NCI-H748 treated with DMSO at 0.1 percent for 48 hours (cell line): ENCODE measurements at places on chromosomes 5 and 9.

- DNase-seq = no peak
These were observed 530.5 kb upstream of the TLE4 start for GRCh38 chr9:79041266-79041665.

DNA sequence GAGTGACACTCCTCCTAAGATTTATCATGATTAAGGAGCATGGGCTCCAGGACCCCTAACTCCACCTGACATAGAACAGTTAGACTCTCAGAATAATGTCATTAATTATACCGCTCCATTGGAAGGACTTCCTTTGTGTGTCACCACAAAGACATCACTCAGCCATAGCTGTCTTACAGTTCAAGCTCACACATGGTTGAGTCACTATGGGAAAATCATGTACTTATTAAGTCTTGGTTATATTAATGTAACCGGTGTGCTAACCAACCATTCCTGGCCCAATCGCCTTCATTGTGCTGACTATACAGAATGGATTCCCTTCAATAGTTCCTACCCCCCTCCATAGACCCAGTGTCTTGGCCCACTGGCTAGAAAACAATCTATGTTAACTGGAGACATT is 10.9 kb upstream of the MCCC2 start:
- DNase-seq = no peak

DNA sequence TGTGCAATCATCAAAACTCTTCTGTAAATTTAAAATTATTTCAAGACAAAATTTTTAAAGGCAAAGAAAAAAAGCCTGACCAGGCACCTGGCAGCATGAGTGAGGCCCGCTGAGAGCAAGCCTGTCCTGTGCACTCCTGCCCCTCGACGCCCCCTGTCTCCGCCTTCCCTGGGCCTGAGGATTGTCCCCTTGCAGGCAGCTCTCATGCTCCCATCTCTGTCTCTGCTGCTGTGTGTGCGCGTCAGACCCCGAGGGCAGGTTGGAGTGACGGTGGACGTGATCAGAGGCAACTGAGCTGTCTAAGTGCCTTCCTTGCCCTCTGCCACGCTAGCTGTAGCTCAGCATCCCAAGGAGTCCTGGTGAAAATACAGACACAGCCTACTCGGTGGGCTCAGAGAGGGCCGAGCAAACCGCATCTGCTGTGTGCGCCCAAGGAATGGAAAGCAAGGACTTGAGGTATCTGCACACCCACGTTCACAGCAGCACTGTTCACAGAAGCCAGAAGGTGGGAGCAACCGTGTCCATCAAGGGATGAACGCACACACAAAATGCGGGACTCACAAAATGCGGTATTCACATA is 65.5 kb downstream of the SECISBP2 start:
- DNase-seq = no peak

DNA sequence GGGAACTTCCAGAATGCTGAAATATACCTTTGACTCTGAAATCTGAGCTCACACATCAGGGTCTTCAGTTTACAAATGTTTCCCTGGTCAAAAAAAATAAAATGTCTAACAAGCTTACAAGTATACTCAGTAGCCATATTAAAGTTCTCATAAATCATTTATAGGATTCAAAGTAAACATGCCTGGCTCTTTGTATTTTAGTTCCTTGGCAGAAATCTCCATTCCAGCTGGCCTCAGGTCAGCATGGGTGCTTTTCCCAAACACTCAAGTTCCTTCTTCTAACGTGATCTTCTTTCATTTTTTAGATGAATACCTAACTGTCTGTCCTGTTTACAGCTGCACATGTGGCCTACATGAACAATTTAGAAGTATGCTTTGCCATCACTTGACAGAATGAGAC is 263.2 kb downstream of the GAS1 start:
- DNase-seq = no peak
